ENCODE measurements at places on chromosomes 1 and 21.

- DNase-seq: peak; percentile 45
Observed at GRCh38 chr1:62438163-62438562, 1.3 kb downstream of the USP1 start.

GRCh38 chr1:204031098-204031710 is 41.7 kb upstream of the SOX13 start:
- no peak for DNase-seq

GRCh38 chr1:219088778-219089557 is 84.7 kb upstream of the LYPLAL1 start:
- no peak for DNase-seq

DNA sequence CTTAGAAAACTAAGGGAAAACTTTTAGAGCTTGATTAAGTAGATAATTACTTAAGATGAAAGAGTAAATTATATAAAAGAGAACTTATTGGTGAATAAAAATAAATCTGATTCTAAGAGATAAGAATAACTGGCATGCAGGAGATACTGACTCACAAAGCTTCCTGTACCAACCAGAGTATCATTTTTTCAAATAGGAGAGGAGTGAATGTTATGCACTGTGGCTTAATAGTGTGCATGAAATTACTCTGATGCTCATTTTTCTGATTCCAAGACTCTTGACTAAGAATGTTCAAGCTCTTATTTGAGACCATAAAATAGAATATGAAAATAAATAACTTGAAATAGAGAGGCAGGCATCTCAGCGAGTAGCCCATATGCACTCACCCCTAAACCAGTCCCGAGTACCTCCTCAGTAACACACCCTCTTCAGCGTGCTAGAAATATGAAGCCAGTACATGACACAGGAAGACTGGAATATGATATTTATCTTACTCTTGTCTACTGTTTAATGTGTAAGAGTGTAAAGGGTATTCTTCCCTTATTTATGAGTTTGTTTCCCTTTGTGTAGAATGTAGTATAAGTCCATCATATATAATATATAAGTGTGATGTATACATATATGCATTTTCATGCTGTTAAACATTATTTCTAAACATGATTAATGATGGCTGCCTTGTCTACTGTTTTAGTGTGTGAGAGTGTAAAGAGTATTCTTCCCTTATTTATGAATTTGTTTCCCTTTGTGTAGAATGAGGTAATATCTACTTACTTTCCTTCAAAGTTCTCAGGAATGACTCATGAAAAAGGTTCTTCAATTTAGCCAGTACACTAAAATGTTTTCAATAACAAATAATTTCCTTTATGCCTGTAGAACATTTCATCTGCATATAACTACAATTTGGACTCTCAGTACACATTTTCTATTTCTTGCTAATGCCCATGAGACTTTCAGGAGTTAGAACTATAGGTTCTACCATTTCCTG is 99.2 kb upstream of the PALMD start:
- DNase-seq: no peak

DNA sequence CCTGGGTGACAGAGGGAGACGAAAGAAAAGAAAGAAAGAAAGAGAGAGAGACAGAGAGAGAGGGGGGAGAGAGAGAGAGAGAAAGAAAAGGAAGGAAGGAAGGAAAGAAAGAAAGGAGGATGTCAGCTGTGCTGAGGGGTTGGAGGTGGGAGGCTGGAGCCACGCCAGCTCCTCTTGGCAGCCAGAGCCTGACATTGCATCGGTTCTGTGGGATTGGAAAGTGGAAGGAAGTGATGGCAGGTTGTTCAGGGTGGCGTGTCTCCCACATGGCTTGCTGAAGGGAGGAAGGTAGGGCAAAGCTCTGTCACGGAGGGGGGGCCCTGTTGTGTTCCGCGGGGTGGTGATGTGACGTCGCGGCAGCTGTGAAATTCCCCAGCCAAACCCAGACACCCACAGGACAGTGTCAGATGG is 30.7 kb downstream of the EIF2D start:
- DNase-seq: no peak

DNA sequence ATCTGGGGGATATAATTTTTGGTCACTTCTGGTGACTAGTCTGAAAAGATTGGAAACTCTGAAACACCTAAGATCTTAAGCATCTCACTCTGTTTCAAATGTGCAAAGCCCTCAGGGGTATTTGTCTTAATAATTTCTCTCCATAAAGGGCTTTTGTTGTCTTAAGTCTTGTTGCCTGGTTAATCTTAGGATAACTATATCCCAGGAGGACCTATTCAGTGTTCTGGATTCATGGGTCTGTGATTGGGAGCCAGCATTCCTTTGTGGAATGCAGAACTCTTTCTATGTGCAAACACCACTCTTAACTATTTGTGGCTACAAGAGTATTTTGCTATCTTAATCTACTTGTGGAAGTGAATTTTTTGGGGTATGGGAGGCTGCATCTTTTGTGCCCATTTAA is 1573.0 kb upstream of the PRMT6 start:
- DNase-seq: no peak

- DNase-seq: no peak
Observed at GRCh38 chr1:67300561-67300960, 7.1 kb upstream of the IL12RB2 start.

GRCh38 chr21:37915497-37915911 is 753 bp downstream of the KCNJ6 start:
- peak; percentile 69 for DNase-seq

DNA sequence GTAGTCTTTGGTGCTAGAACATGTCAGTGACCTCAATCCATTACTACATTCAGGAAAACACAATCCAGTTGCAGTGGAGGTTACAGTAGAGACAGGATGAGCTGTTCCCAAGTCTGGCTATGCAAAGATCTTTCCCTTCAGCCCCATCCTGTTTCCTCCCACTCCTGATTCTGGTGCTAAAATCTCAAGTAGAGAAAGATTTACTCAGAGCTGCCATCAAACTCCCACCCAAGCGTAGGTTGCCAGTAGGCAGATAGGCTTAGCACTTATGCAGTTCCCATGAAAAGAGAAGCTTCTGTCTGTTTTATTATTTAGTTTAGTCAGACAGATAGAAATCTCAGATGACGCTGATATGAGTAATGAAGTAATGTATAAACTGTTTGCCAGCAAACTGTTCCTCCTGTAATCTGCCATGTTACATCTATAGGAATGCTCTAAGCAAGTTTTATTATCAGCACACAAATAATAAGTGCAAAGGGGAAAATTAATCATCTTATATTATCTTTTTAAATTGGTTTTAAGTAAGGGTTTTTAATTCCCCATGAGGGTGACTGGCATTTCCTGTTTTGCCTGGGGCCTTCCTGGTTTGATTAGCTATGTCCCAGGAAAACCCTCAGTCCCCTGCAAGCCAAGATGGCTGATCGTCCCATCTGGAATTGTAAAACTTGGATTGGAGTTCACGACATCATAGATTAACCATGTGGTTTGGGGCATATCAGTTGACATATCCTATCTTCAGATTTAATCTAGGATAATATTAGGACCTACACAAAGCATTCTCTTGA is 188.3 kb upstream of the PALMD start:
- DNase-seq: no peak

- no peak for DNase-seq
Observed at GRCh38 chr1:194355488-194356106, 1169.2 kb upstream of the B3GALT2 start.

- DNase-seq: peak; percentile 35
Observed at GRCh38 chr21:21712748-21713520, 714.7 kb downstream of the NCAM2 start.

- no peak for DNase-seq
Observed at GRCh38 chr1:192797891-192798290, 10.9 kb upstream of the RGS2 start.

DNA sequence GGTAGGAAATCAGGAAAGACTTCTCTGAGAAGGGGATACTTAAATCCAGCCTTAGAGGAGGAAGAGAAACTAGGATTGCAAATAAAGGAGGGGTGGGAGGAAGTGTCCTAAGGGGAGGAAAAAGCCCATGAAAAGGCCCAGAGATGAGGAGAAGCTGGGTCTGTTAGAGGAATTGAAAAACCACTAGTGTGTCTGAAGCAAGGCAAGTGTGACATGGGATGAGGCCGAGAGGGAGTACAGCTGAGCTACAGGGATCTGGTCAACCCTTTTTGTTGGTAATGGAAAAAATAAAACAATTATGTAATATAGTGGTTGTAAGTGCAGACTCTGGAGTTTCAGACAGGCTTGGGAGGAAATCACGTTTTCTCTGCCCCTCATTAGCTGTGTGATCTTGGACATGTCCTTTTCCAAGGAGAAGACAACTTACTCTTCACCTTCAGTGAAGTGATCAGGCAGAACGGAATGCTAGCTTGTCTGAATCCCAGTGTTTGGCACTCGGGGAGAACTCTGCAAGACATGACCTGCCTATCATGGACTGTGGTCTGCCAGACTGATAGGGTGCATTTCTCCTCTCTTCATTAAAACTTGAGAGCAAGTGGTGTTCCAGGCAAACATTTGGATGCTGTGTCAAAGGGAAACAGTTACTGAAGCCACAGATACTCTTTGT is 7.4 kb upstream of the S100A10 start:
- DNase-seq: no peak

- no peak for DNase-seq
Observed at GRCh38 chr1:112904071-112904830, 51.7 kb downstream of the SLC16A1 start.

GRCh38 chr1:246166841-246167240 is 340.2 kb downstream of the SMYD3 start:
- DNase-seq: no peak

DNA sequence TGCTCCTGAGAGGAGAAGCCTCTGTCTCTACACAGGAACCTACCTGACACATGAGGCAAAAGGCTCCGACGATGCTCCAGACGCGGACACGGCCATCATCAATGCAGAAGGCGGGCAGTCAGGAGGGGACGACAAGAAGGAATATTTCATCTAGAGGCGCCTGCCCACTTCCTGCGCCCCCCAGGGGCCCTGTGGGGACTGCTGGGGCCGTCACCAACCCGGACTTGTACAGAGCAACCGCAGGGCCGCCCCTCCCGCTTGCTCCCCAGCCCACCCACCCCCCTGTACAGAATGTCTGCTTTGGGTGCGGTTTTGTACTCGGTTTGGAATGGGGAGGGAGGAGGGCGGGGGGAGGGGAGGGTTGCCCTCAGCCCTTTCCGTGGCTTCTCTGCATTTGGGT is 3.9 kb upstream of the ACKR1 start:
- no peak for DNase-seq

- DNase-seq: peak; percentile 31
Observed at GRCh38 chr1:207917080-207917479, 6.2 kb upstream of the CD34 start.

Measured in eye (tissue), 1 donor.